ENCODE measurements at places on chromosomes 4 and X. TPM values are rescaled to one million over a fixed set of nuclear protein-coding genes. Genes with fewer than 3 reads are reported as not detected.

The ARHGAP36 gene
- not detected for total RNA-seq

The P2RY8 gene
- total RNA-seq = 126 TPM

The TRIML2 gene
- total RNA-seq = not detected

The JCHAIN gene
- total RNA-seq = not detected

The C4orf51 gene
- total RNA-seq = not detected

The ALB gene
- not detected for total RNA-seq

The FGFBP2 gene
- 1.1 TPM for total RNA-seq

The TCP11X2 gene
- total RNA-seq = not detected

The CT45A3 gene
- total RNA-seq = not detected

The DSPP gene
- total RNA-seq = not detected

The CLGN gene
- 0.43 TPM for total RNA-seq

The ART3 gene
- total RNA-seq = not detected

The HS3ST1 gene
- 0.64 TPM for total RNA-seq

The TRAM1L1 gene
- total RNA-seq = not detected

The PABPC1L2B gene
- not detected for total RNA-seq

The TBC1D9 gene
- total RNA-seq = not detected

The SAGE1 gene
- total RNA-seq = not detected

The RAI2 gene
- not detected for total RNA-seq

The CT45A10 gene
- total RNA-seq = not detected

The MAGEA11 gene
- not detected for total RNA-seq

The DUSP9 gene
- not detected for total RNA-seq

The TNMD gene
- not detected for total RNA-seq

The CLDN34 gene
- not detected for total RNA-seq

The SPATA4 gene
- total RNA-seq = not detected

The S100G gene
- not detected for total RNA-seq
